GM13976 (cell line): ENCODE measurements at places on chromosomes 5 and 9.
A peak's percentile ranks its signal among the peaks of the same experiment; 100 is the strongest.

- no peak for DNase-seq
Measured at GRCh38 chr5:10591966-10592365, 28.1 kb downstream of the ANKRD33B start.

DNA sequence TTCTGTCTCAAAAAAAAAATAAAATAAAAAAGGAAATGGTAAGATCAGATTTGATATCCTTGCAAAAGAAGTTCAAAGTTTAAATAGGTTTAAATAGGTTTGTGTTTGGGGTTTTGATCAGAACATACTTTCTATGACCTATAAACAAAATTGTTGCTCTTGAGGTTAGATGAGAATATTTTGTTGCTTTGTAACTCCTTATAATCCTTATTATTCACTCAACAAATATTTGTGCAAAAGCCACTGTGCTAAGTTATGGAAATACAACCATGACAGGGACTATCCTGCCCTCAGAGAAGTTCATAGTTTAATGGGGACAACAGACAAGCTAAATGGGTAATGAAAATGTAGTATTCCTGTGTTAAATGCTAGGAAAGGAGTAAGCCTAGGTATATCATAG is 71.5 kb downstream of the INVS start:
- no peak for DNase-seq

DNA sequence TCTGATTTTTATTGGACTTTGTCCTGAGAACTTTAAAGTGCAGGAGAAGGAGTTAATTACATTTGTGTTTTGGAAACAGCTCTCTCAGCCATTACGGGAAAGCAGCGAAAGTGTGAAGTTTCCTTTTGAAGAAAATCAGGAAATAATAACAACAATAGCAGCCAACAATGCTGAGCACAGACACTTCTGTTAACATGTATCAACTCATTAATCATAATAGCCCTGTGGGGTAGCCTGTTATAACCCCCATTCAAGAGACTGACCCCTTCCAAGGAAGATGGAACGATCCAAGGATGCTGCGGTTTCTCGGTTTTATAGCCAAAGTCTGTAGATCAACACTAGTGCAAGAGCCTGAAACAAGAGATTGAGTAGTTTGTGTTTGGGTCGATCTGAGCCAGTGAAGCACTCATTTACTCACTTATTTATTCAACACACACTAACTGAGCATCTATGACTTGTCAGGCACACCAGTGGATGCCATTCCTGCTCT is 195.5 kb downstream of the DRD1 start:
- no peak for DNase-seq

GRCh38 chr5:150116667-150117400 is 30.5 kb upstream of the CSF1R start:
- DNase-seq, result no peak

DNA sequence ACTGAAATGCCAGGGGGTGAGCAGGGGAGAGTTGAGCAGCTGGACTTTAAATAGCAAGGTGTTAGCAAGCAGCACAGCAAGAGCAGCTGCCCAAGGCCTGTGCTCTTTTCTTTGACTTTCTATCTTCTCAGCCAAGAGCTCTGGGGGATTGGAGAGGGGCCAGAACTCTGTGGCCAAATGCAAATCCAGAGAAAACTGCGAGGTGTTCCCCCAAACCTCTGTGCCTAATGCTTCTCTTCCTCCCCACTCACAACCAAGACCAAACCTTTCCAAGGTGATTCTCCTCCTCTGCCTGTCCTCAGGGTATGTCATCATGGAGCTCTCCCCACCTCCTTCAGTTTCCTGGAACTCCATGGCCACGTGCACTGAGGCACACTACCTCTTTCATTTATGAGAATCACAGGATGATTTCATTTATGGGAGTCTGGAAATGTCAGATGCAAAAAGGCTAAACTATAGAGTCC is 118.7 kb upstream of the WWC1 start:
- DNase-seq, result no peak

GRCh38 chr5:75049456-75050351 is 2.7 kb downstream of the GCNT4 start:
- peak; percentile 54 for DNase-seq

DNA sequence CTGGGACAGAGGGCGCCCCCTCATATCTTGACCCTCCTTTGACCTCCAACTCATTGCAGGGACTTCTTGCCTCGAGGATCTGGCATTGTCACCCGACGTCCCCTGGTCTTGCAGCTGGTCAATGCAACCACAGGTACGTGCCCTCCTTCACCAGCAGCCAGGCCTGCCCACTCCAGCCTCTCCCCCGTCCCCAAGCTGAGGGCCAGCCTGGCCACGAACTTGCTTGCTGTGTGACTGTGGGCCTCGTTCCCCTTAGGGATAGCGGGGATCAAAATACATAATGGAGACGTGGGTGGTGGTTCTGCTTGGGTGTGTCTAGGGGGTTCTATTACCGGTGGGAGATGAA is 15.0 kb downstream of the DNM1 start:
- no peak for DNase-seq

DNA sequence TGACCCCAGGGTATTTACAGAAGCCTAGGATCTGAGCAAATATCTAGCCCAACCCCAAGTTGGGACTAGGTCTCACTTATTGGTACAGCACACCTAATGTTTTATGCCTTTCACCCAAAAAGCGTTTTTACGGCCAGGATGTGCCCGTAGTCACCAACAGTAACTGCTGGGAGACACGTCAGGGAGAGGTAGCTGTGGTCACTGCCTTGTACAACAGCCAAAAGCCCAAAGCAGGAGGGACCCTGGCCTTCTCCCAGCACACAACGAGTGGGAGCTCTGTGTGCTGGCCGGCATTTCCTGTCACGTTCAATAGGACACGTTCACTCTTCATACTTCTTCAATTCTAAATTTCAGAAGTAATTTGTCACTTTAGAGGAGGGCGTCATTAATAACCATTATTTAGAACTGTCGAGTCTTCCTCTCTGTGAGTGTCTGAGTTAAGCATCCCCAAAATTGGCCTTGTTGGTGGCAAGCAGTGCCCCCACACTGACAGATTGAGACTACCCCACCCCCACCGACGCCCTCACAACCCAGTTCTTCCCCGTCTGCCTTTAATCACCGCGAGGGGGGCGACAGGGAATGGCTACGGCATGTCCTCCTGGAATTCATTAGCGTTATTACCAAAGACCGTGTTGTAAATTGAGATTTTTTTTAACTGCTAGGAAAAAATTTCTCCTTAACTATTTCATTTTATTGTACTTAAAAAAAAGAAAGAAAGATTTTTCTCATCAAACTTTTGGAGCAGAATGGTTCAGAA is 80.7 kb downstream of the MVB12B start:
- DNase-seq, result no peak

- peak; percentile 51 for DNase-seq
Measured at GRCh38 chr5:139481580-139482049, 943 bp downstream of the STING1 start.

DNA sequence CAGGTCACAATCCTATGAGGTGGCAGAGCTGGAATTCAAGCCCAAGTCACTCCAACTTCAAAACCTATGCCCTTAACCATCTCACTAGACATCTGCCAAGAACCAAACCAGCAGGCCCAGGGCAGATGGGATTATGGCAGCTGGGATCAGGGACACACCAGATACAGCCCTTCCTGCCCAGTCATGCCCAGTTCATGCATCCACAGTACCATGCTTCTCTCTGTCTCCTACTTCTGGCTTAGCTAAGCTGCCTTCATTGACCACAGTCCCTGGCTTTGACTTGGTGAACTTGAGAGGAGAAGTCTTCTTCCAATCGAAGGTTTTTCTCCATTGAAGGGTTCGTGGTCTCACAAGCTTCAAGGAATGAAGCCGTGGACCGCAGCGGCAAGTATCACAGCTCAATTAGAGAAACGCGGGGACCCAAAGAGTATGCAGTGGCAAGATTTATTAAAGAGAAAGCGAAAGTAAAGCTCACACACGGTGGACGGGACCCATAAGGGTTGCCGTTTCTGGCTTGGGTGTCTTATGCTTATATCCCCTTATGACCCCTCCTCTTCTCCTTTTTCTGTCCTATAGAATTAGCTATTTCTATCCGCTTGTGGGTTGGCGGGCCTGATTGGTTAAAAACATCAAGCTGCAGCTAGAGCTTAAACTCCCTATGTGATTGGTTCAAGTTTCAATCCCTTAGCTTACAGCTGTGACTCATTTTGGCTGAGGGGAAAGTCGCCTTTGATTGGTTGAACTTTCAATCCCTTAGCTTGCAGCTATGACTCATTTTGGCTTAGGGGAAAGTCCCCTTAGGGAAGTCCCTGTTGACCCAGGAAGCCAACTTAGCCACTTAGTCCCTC is 101.2 kb downstream of the TRIM36 start:
- peak; percentile 9 for DNase-seq

GRCh38 chr9:117587263-117587662 is 116.9 kb upstream of the TLR4 start:
- DNase-seq, result no peak

DNA sequence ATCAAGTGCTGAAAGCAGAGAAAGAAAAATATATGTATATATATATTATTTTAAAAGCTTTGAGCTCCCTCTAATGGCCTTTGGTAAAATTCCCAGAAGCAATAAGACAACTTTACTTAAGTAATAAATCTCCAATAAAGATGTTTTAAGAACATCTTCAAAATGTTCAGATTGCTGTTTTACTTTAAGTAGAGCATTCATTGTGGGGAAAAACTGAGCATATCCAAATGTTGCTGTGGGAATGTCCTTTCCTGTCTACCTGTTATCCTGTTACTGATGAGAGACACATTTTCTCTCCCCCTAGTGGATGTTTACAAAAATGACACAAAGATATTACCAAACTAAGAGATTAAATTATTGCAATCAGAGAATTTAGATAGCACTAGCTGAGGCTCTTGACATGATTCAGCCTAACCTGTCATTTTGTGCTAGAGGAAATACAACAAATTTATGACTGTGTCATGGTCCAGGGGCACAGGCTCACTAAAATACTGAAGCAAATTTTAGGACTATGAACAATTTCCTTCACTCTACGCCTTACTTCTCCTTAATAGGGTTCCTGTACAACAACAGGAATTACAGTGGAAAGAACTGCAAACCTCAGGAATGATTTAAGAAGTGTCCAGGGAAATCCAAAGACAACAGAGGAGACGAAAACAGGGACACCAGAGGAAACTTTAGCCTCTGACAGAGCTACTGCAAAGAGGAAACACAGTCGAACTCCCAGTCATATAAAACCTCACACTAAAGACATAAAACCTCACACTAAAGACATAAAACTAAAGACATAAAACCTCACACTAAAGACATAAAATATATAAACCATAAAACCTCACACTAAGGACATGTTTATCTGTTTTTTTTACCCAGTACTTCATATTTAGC is 24.3 kb upstream of the PRRC1 start:
- DNase-seq, result peak; percentile 27

- no peak for DNase-seq
Measured at GRCh38 chr9:112815868-112816267, 65.3 kb downstream of the SNX30 start.

GRCh38 chr5:77560677-77561263 is 68.7 kb upstream of the WDR41 start:
- peak; percentile 11 for DNase-seq

- no peak for DNase-seq
Measured at GRCh38 chr5:108911055-108911454, 163.4 kb downstream of the FER start.

GRCh38 chr5:146622391-146622790 is 106.4 kb upstream of the GPR151 start:
- no peak for DNase-seq

GRCh38 chr5:172540099-172540870 is 86.0 kb upstream of the SH3PXD2B start:
- DNase-seq, result no peak

- DNase-seq, result no peak
Measured at GRCh38 chr9:84153885-84154284, 173.3 kb downstream of the RMI1 start.

- no peak for DNase-seq
Measured at GRCh38 chr9:16312962-16313546, 557.4 kb downstream of the BNC2 start.
